Activated CD8-positive, alpha-beta memory T cell treated with anti-CD3 and anti-CD28 coated beads, Interleukin-2, amount 10 ng/mL, durations not matched to agents 7 days and 5 days (primary cell): ENCODE measurements at places on chromosomes 4 and X. TPM values are rescaled to one million over a fixed set of nuclear protein-coding genes. Genes with fewer than 3 reads are reported as not detected.

GRCh38 chr4:9996319-9997110 lies 24.8 kb downstream of the SLC2A9 start:
- H3K4me1 ChIP-seq = peaks cover 57% of the 10 kb centered on the region
- DNase-seq = peak; percentile 40
- no peak overlapping the region for H3K4me3 ChIP-seq
- H3K27ac ChIP-seq = peak overlapping the region; percentile 34

PDE6B gene
- 14.6 TPM for total RNA-seq

GRCh38 chrX:137032341-137032694 lies 1.5 kb downstream of the GPR101 start:
- H3K36me3 ChIP-seq = no peaks in the 10 kb centered on the region
- H3K4me3 ChIP-seq = no peak overlapping the region
- H3K27me3 ChIP-seq = peaks cover 72% of the 10 kb centered on the region
- H3K27ac ChIP-seq = no peak overlapping the region
- H3K4me1 ChIP-seq = peaks cover 9% of the 10 kb centered on the region

GRCh38 chrX:83845397-83845796 lies 15.5 kb upstream of the CYLC1 start:
- peak; percentile 34 for DNase-seq
- no peak overlapping the region for H3K27ac ChIP-seq
- no peaks in the 10 kb centered on the region for H3K4me1 ChIP-seq
- no peak overlapping the region for H3K4me3 ChIP-seq
- no peaks in the 10 kb centered on the region for H3K27me3 ChIP-seq
